ENCODE measurements at places on chromosomes 4 and X.
A peak's percentile ranks its signal among the peaks of the same experiment; 100 is the strongest.

DNA sequence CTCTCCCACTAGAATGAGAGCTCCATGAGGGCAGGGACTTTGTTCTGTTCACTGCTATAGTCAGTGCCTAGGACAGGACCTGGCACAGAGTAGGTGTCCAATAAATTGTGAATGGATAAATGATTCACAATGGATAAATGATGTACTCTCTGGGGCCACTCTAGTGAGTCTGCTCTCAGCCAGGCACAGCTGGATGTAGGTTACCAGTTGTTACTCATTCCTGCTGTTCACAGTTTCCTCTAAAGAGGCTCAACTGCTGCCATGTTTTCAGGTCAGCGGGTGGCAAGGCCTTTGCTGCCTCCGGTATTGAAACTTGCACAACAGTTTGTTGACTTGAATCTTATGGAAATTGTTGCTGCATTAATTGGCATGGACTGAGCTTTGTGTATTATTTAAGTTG lies 99.1 kb downstream of the NHSL2 start:
- DNase-seq: no peak

DNA sequence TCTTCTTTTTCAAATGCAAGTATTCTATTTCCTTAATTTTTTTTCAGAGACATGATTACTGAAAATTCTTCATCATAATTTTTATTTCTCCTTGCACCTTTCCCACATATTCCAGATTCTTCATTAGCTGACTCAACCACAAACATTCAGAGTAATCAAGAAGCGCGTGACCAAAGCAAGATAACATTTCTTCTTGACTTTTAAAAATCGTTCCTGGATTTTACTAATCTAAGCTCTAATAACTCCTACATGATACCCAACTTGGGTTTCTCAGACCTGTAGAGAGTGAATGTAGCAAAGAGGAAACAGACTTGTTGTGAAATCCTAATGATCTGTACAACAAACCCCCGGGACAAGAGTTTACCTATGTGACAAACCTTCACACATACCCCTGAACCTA lies 615.0 kb downstream of the TMA16 start:
- DNase-seq: no peak

DNA sequence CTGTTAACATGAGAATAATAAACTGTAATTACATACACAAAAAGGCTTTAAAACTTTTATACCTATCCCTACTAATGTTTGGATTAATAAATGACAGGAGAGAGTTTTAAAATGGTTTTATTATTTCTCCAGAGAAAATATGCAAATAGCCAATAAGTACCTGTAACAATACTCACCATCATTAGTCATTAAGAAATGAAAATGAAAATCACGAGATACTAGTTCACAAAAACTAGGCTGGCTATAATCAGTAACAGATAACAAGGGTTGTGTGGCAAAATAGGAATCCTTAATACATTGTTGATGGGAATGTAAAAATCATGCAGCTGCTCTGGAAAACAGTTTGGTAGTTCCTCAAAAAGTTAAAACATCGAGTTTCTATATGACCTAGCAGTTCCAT lies 25.2 kb upstream of the AP1AR start:
- DNase-seq: no peak

DNA sequence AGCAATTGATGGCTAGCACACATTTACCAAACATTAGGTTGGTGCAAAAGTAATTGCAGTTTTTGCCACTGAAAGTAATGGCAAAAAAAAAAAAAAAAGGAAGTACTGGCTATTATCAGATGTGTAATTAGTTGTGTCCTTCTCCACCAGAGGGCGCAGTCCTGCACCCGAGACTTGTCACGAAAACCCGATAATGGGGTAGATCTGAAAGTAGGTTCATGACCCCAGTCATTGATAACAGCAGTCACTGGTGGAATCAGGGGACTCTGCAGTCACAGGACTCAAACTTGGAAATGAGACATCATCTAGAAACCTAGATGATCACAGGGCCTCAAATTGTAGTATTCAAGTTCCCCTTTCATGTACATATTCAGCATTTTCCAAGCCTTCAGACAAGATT lies 13.1 kb upstream of the ACOT9 start:
- no peak for DNase-seq

DNA sequence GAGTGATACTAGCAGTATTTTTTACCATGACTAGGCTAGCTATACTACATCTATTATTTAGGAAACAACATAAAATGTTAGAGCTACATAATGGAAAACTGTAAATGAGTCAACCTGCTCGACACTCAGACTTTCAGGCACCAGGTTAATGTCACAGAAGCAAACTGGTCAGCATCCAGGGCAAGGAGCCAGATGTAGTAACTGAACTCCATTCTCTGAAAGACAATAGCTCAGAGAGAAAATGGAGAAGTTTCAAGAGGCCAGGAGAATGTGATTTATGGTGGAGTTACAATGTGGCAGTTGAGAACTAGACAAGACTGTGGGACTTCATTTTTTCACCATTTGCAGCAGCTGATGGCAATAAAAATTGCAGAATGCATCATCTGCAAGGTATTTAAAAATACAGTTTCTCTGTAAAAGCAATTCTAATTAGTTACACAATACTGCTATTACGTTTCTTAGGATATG lies 342.7 kb upstream of the PABPC4L start:
- DNase-seq: peak; percentile 14

GRCh38 chrX:79975605-79976004 lies 38.9 kb upstream of the TBX22 start:
- DNase-seq: no peak

GRCh38 chr4:92528541-92528940 lies 224.8 kb downstream of the GRID2 start:
- DNase-seq: no peak

- no peak for DNase-seq
Observed at GRCh38 chr4:153112041-153112441, 92.2 kb upstream of the TRIM2 start.

- no peak for DNase-seq
Observed at GRCh38 chr4:71769434-71769833, 14.4 kb downstream of the GC start.

GRCh38 chrX:25028726-25029125 lies 13.0 kb upstream of the ARX start:
- DNase-seq: peak; percentile 8

- no peak for DNase-seq
Observed at GRCh38 chr4:176540814-176541213, 221.0 kb downstream of the SPCS3 start.

DNA sequence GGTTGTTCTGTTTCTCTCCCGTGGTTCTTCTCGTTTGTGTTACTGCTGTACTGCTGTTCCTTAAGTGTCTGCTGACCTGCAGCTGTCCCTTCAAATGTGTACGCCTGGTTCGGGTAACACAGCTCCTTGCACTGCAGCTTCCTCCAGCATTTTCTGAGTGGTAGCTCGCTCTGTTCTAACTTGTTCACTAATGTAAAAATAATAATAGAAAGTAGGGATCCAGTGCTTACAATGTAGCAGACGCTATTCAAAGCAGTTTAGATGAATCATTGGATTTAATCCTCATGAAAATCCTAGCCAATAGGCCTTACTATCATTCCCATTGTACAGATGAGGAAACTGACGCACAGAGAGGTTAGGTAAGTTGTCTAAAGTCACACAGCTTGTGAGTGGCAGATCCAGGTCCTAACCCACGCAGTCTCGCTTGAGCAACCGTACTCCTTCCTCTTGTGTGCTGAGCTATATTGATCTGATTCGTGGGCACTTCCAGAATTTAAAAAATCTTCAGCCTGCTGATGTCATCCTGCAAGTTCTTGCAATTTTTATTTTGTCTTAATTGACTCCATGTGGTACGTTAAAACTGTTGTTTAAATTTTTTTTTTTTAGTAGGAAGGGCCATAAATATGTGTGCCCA lies 448.2 kb upstream of the FAT1 start:
- DNase-seq: peak; percentile 86

GRCh38 chrX:37690119-37690518 lies 4.5 kb downstream of the XK start:
- no peak for DNase-seq

DNA sequence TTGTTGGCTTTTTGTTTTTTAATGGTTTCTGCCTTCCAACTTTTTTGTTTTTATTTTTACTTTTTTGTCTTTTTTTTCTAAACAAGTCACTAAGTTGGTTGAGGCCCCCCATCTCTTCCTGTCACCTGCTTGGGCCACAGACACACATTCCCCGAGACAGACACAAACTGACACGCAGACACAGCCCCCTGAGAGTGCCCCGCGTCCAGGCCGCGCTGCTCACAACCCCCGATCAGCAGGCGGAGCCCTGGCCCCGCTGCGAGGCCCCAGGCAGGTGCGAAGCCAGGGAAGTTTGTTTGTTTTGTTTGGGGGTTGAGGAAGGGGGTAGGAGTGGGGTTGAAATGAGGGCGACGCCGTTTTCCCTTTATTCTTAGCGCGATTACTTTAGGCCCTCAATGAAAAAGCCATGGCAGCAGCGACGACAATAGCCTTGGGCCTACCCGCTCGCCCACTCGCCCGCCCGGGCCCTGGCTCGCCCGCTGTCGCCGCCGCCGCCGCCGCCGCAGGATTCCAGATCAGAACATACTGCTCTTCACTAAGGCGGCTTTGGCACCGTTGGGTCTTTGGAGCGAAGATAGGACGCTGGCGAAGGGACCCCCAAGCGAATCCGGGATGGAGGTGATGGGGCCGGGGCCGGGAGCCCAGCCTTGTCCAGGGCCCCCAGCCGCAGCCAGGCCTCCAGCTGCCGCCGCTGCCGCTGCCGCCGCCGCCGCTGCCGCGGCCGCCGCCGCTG lies 3.1 kb downstream of the PHOX2B start:
- no peak for DNase-seq

GRCh38 chr4:24131954-24132673 lies 242.3 kb upstream of the PPARGC1A start:
- no peak for DNase-seq

GRCh38 chr4:87853108-87853507 lies 20.3 kb downstream of the MEPE start:
- peak; percentile 25 for DNase-seq

GRCh38 chrX:42695800-42696358 lies 82.1 kb downstream of the PPP1R2C start:
- DNase-seq: no peak

GRCh38 chr4:27692868-27693634 lies 832.4 kb downstream of the STIM2 start:
- no peak for DNase-seq
